ENCODE measurements at places on chromosomes 5 and 9.
A peak's percentile ranks its signal among the peaks of the same experiment; 100 is the strongest.

- no peak for DNase-seq
Observed at GRCh38 chr9:4852419-4852818, 59.7 kb downstream of the RCL1 start.

- no peak for DNase-seq
Observed at GRCh38 chr9:124282442-124283227, 24.9 kb downstream of the NEK6 start.

DNA sequence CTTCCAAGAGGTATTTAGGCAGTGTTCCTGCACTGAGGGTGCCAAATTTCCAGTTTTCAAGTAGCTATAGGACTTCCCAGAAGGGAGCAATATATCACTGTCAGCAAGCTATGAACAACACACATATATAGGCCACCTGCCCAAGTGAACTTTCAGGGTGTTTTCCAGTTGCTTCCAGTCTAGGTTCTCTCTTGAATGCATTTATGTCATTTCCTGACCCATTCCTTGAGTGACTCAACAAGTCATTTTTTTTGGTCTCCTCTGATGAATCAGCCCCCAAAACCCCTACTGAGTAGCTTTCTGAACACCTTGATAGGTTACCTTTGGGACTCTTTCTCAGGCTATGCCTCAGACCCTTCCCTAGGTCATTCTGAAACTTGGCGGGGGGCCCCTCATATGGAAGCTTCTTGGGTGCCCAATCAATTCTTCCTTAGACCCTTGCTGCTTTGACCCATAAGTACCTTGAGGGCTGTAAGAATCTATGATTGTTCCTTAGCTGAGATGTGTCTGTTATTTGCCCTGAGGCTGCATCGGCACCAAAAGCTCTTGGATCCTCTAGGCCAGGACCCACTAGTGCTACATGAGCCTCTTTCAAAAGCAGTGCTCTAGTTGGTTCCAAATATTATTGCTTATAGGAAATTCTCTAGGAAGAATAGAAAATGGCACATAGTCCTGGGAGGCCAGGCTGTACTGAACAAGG, 12.4 kb downstream of the DNAJB5 start:
- DNase-seq, result no peak

DNA sequence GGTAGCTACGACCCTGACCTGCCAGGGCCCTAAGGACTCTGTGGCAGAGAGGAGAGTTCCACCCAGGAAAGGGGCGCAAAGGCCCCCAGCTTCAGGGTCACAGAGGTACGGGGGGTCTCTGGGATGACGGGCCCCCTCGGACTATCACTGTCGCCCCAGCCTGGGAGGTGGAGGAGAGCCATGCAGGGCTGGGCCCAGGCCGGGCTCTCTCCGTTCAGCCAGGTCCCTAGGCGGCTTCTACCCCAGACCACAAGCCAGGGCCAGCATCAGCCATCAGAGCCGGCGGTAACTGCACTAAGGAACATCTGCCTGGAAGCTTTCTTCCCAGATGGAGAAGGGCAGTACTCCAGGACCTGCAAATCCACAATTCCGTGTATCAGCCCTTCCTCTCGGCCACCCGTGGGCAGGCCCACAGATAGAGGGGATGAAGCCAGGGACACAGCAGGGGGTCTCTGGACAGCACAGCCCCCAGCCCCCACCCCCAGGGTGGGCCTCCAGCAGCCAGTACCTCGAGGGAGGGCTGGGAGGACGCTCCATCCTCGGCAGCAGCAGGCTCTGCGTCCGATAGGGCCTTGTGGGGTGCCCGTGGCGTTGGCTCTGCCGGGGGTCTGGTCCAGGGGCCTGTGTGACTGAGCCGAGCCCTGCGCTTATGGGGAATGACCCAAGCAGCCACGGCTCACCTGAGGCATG, 38.4 kb downstream of the NACC2 start:
- DNase-seq, result no peak

GRCh38 chr9:84481636-84482218, 141.2 kb upstream of the SLC28A3 start:
- no peak for DNase-seq

DNA sequence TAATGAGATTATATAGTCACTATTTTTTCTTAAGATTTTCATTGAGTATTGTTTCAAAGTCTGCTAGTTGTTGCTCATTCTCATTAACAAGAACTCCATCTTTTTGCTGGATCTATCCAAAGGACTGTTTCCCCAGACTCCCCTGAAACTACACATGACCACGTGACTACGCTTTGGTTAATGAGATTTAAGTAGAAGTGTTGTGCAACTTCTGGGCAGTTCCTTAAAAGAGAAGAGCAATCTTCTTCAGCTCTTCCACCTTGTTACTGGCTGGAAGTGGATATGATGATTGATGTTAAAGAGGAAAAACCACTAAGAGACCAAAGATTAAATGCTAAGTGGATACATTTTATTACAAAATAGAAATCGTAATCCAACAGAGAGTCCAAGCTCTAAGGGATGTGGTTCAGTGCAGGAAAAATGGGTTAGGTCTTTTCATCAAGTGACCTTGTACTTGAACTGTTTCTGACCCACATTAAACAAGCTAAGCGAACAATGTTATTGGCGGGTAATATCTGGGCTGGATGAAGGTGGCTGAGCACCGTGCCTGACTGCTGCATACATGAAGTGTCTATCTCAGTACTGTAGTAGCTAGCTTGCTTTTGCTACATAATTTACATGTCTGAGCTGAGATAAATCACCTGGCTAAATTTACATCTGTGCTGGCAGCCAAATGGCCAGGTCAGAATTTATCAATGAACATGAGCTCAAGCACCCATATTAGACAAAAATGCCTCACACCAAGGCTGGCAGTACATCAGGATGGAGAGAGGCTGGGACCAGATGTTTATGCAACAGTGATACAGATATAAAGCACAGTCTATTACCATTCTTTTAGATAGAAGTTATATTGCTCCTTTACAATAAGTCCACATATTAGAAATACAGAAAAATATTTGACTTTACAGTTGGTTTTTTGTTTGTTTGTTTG, 7.5 kb upstream of the CTNNAL1 start:
- no peak for DNase-seq

- no peak for DNase-seq
Observed at GRCh38 chr9:124613849-124614248, 106.7 kb upstream of the NR5A1 start.

- no peak for DNase-seq
Observed at GRCh38 chr5:179414459-179415261, 69.4 kb upstream of the ADAMTS2 start.

- DNase-seq, result no peak
Observed at GRCh38 chr5:170195961-170196360, 36.8 kb upstream of the C5orf58 start.

DNA sequence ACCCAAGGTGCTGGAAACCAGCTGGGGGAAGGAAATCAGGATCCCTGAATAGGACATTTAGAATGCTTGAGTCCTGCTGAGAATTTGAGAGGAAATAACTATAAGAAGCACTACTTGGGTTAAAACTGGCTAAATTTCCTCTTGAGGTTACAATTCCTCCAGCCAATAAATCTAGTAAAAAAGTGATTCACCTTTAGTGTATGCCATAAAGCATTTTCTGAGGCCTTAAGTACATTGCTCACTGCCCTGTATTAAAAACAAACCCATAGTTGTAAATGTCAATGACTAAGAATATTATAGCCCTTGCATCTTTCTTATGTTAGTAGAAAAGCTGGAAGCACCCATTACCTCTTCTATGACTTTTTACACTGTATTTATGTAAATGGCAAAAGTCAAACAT, 634.7 kb upstream of the ARRDC3 start:
- DNase-seq, result peak; percentile 48

DNA sequence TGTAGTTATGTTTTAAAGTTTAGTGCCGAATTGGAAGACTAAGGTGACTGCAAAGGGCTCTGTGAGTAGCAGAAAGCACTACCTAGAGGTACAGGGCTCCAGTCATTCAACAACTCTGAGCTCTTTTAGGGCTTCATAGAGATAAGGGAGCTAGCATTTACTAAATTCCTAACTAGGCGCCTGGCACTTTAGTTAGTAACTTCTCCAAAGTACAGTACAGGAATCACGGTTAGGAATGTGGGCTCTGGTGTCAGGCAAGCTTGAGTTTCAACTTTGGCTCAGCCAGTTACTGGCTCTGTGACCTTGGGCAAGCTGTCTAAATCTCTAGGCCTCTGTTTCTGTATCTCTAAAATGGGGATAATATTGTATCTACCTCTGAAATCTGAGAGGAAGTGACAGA, 115.3 kb downstream of the SLIT3 start:
- DNase-seq, result no peak

DNA sequence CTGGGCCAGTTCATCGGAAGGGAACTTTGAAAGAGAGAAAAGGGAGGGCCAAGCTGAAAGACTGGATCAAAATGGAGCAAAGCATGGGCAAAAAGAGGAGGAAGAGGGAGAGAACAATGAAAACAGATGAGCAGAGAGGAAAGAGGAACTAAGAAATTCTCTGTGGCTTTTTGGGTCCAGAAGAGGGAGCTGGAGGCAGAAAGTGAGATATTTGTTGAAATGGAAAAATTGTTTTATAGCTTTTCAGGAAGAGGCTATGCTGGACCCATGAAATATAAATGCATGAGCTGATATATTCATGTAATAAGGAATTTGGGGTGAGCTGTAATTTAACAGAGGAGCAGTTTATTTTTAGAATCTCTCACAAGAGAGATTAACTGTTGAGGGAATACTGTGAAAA, 457.3 kb downstream of the DMAC1 start:
- no peak for DNase-seq

DNA sequence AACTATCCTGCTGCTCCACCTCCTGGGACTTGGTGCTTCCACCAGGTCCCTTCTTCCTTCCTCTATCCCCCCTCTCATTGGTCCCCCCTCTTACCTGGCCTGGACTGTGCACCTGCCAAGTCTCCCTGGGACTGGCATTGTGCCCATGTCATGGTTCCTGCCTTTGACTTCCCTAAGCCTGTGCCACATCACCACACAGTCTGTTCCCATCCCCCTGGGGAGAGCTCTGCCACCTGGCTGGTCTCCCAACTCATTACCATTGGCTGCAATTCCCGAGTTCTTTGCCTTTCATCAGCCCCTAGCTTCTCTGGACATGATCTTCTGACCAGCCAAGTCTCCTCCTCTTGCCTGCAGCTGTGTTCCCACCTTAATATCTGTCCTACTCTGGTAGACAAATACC, 180.3 kb downstream of the SREK1 start:
- DNase-seq, result no peak

GRCh38 chr9:95852059-95853032, 23.1 kb upstream of the ERCC6L2 start:
- no peak for DNase-seq

- no peak for DNase-seq
Observed at GRCh38 chr5:6125781-6126180, 252.6 kb downstream of the MED10 start.

GRCh38 chr5:179793468-179794139, at the start of gene LTC4S:
LTC4S (plus strand) TSS chr5:179793986; CDS start chr5:179794081, 95 bp downstream.
- peak; percentile 20 for DNase-seq

DNA sequence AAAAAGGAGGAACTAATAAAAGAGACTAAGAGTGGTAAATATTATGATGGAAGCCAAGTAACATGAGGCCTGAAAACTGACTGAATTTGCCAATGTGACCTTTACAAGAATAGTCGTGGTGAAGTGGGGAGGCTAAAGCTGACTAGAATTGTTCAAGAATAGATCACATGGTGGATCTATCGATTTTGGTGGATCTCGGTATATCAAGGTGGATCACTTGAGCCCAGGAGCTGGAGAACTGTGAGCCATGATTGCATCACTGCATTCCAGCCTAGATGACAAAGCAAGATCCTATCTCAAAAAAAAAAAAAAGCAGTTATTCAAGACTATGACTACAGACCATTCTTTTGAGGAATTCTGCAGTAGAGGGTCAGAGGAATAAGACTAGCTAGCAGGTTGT, 15.1 kb downstream of the ERMP1 start:
- peak; percentile 25 for DNase-seq

- no peak for DNase-seq
Observed at GRCh38 chr9:107314763-107315162, 31.7 kb downstream of the RAD23B start.

DNA sequence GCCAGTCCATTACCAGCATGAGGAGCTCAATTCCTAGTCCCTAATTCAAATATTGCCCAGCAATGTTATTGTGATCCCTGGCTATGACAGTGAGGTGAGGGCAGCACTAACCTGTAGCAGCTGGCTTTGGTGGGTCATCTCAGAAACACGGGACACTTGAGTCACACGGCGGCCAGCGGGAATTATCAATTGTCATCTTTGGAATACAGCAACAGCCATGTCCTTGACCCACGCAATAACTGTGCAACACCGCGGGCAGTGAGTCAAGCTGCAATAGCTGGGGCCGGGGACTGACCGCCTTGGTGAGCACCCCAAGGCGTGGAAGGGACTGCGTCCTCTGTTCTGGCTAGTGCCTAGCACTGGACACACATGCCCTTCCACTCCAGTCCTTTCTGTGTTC, 62.5 kb upstream of the ALDH1B1 start:
- no peak for DNase-seq

GRCh38 chr5:14767735-14768507, 103.4 kb downstream of the OTULIN start:
- DNase-seq, result no peak

DNA sequence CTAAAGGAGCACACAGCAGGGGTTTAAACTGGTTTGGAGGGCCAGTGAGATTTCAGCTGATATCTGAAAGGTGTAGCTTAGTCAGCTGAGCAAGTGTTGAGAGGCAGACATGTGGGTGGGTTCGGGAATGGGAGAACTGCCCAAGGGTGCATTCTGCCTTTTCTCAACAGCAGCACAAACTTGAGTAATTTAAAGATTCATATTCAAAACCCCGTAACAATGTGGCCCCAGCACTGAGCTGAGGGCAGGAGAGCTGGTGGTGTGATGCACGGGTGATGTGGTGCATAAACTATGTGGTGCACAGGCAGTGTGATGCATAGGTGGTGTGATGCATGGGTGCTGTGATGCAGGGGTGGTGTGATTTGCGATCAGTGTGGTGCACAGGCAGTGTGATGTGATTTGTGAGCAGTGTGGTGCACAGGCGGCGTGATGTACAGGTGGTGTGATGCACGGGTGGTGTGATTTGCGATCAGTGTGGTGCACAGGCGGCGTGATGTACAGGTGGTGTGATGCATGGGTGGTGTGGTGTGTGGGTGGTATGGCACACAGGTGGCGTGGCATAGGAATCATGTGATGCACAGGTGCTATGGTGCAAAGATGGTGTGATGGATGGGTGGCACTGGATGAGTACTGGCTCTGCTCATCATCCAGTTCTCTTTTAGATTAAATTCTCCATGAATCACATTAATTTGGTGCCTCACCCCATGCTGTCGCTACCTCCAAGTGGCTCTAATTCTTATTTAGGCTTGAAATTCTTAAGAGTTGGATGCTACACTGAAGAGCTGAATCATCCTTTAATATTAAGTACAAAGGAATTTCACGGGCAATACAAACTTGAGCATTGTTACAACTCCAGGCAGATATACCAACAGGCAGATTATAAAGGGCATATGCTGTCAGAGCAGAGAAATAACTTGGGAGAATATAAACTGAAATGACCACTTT, 53.6 kb downstream of the DAP start:
- no peak for DNase-seq

- DNase-seq, result no peak
Observed at GRCh38 chr5:143208781-143209510, 194.5 kb downstream of the NR3C1 start.

GRCh38 chr9:125993466-125993865, 246.3 kb downstream of the PBX3 start:
- no peak for DNase-seq

Data from GM04503 (cell line).